ENCODE measurements at places on chromosomes 1 and 21.

DNA sequence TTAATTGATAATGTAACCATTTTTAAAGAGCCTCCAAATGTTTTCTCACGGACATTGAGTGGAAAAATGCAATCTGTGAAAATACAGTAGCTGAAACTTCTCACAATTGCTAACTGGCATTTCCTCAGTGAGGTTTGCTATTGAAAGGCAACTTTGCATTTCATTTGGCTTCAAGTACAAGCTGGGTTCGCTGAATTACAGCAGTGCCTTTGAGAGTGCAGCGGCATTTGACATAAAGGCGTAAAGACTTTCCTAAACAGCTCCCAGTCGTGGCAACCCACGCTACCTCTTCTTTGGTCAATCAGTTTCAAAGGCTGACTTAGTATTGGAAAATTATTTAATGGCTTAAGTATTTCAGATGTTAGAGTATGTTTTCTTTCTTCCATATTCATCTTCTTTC is 39.3 kb upstream of the ZBTB18 start:
- peak; percentile 24 for DNase-seq

DNA sequence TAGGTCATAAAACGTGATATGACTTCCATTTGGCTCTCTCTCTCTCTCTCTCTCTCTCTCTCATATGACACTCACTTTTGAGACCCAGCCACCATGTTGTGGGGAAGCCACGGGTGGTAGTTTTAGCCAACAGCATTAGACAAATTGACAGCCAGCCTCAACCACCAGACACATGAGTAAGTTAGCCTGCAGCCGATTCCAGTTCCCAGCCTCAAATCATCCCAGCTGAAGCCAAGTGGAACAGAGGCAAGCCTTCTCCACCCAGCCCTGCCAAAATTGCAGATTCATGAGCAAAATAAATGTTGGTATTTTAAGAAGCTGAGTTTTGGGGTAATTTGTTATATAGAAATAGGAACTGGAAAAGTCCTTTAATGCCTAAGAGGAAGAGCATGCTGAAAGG is 98.0 kb upstream of the DNAH14 start:
- DNase-seq: no peak

- no peak for DNase-seq
Measured at GRCh38 chr1:11455967-11456570, 22.9 kb upstream of the DISP3 start.

DNA sequence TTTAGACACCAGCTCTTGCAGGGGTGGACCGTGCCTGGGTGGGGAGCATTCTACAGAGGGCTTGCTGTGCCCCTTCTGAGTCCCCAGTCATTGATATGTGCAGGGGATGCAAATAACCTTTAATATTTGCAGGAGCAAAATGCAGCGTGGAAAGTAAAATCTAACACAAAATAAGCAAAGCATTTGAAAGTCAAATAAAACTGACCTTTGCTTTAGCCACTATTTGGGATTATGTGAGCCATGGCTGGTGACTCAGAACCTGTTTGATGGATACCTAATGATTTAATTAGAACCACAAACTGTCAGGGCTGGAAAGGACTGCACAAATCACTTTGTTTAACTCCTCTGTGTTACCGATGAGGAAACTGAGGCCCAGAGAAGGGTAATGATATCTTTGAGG is 377.5 kb downstream of the HHAT start:
- no peak for DNase-seq

- no peak for DNase-seq
Measured at GRCh38 chr1:107533436-107533835, 392.6 kb downstream of the NTNG1 start.

DNA sequence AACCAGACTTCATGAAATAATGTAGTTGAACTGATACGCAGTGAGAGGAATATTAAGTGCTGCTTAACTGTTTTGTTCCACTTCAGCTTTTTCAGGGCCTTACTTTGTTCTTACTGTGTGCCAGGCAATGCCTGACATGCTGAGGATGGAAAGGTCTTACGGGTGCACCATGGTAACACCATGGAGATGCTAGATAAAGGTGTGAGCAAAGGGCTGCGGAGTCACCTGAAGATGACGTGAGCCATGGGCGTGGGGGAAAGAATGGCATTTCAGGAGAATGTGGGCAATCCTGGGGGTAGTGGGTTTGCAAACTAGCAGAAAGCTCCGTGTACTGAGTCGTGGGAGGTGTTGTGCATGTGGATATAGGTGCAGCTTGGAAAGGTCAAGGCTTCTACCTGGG is 27.3 kb downstream of the MAN1C1 start:
- no peak for DNase-seq

GRCh38 chr1:93675931-93676330 is 5.7 kb downstream of the BCAR3 start:
- DNase-seq: no peak

DNA sequence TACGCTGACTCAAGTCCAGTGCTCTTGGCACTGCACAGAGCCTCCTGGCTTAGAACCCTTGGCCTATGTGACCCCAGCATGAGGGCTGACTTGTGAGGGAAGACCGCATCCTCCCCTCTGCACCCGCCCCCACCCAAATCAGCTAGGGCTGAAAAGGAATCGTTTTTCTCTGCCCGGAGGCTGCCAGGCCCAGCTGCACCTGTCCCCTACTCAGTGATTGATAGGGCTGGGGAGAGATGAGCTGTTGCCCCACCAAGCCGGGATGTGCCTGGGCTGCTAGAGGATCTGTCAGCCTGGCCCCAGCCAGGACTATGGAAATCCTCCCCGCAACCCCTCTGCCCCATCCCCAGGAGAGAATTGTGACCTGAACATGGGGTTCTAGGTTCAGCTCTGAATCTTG is 20.6 kb downstream of the MYOG start:
- DNase-seq: no peak

GRCh38 chr1:202964791-202965410 is 2.2 kb downstream of the CYB5R1 start:
- no peak for DNase-seq

DNA sequence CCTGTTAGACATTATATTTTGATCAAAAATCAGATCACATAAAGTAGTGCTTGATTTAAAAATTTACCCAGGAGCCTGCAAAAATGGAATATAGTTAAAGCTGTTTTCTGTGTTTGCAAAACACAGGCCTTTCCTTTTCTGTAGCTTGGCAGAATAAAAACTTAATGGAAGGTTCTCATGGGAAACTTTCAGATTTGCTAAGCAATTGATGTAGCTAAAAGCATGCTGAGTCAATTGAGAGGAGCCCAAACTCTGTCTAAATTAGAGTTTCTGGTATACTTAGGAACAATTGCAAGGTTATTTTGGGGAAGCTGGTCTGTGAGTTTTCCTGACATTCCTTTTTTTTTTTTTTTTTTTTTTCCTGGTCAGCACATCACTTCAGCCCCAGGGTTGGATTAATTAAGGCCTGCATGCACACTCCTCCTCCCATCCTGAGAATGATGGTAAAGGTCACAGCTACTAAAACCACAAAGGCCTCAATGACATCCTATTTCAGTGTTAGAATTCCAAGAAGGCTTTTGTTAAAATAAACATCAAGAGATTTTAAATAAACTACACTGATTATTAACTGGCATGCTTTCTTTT is 608.7 kb downstream of the PLPP3 start:
- no peak for DNase-seq

DNA sequence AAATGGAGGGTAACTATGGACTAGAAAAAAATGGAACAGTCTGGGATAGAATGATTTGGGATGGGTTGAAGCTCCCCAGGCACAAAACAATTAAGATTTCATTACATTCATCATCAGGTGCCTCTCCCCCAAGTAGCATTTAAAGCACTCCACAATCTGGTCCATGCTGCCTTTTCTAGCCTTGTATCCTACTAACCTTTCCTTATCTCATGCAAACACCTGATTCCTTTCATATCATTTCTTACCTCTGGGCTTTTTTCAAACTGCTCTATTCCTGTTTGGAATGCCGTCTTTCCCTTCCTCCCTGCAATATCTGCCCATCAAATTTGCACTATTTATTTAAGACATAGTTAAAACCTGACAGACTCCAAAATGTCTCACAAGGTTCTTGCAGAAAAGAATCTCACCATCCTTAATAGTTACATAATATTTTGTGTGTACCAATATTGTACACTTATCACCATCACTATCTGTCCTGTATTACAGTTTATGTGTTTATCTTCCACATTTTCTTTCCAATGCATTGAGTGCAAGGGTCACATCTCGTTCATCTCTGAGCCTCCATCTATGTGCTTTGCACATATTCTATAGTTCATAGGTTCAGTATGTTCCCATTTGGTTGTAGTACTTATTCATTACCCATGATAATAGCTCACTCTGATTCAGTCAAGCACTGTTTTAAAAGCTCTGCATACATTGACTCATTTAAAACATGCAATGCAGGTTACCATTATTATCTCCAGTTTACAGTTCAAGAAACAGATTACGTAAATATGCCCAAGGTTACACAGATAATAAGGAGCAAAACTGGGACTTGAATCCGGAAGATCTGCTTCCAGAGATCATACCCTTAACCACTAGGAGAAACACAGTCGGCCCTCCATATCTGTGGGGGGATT is 16.1 kb upstream of the SHCBP1L start:
- DNase-seq: no peak

DNA sequence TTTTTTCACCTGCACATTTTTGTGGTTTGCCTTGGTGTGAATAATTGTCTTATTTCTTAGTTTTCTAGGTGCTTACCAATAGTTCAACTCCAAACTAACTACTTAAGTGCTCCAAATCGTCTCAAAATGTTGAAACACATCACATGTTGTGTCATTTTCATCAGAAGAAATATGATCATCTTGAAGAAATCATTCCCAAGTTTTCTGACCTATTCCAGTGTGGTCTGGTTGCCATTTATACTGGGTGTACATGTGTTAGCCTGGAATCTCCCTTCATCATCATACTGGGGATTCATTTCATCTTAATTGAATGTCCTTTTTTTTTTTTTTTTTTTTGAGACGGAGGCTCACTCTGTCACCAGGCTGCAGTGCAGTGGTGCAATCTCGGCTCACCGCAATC is 67.0 kb downstream of the EIF2B3 start:
- DNase-seq: no peak

GRCh38 chr21:24275616-24276015 is 1331.7 kb downstream of the MRPL39 start:
- no peak for DNase-seq

DNA sequence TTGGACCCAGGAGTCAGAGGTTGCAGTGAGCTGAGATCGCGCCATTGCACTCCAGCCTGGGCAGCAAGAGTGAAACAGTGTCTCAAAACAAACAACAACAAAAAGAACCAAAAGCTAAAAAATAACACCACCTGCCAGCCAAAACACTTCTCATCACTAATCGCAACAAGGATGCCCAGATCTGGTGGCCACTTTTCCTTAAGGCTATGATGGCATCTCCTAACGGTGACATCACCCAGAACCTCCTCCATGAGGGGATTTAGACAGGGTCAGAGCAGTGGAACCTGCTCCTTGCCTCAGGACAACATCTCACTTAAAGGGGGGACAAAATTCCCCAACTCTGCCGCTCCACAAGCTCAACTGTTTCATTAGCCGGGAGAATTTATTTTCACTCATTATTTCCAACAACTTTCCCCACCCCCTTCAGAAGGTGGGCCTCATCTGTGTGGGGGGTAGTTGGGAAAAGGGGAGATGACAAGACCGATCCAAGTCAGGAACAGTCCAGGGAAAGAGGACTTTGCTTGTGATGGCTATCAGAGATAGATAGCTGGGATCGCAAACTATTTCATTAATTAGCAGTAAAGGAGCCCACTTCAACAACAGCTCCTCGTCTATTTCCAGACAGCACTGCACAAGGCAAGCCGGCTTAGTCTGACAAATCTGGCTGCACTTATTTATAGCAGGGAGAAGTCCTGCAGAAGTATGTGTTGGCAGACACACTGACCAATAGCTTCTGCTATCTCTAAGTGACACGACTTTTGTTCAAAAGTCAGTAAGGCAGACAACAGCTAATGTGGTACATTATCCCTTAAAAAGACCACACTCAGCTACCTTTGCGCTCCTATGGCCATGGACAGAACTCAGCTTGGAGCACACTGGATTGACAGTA is 2.6 kb downstream of the PABPC4 start:
- peak; percentile 3 for DNase-seq

DNA sequence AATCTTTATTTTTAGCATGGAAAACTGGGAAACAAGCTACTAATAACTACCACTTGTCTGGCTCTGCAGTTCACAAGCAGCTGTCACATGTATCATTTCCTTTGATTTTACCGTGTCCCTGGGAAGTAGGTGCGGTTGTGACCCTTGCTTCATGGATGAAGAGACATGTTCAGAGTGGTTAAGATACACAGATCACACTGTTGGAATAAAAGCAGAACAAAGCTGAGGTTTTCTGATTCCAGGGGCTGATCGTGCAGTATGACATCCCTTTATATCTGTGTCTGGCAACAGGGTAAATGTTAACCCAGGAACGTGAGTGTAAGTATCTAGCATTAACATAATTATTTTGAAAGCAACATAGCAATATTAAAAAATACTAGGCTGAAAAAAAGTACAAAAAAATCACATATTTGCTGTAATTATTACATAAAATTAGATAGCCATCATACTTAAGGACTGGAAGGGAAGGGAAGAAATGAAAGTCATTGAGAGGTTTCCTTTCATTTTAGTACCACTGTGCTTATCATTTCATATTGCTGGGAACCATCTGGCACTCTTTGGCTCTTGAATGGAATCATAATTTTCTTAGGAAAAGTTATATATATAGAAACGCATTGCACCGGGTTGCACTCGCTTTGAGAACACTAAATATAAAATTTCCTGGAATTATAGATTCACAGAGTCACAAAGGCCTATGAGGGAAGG is 62.8 kb upstream of the PAXBP1 start:
- peak; percentile 28 for DNase-seq

GRCh38 chr1:94660994-94661393 is 119.4 kb upstream of the F3 start:
- no peak for DNase-seq

DNA sequence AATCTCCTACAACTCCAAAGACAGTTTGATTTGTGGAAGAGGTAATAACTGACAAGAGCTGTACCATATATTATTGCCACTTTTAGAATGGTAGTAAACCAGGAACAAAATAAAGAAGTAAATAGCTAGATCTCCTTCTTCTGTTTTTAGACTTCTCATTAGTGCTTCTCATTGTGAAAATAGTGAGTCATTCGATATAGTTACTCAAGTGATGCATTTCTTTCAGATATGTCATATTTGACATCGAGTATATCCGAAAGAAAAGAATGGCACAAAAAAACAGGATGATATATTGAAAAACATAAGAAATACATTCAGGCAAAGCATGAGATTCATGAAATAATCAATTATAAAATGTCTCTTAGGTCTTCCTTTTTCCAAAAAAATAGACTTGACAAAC is 1346.1 kb downstream of the BRINP3 start:
- DNase-seq: no peak

GRCh38 chr1:57966751-57967406 is 543.0 kb upstream of the DAB1 start:
- no peak for DNase-seq

DNA sequence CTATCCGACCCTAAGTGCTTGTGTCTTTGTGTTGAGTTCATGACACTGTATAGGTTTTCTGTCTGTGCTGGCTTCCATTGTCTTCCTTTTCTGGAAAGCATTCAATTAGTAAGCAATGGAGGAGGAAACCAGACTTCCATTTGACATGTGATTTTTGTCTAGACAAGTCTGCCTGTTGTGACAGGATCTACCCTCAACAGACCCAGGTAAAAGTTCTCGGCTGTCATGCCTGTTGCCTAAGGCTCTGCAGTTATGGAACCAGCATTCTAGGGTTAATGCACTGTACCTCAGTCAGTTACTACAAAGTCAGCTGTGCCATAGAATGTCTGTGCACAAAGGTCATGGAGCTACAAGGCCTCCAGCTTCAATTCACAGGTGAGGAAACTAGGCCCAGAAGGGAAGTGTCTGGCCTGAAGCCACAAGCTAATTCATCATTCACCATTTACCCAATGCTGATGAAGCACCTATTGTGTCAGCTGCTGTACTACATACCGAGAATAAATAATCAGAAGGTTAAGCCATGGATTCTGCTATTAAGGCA is 72.3 kb downstream of the PLPP3 start:
- DNase-seq: no peak

All from retina (tissue), 1 donor.